ENCODE measurements at places on chromosomes 11 and 22.

- peak; percentile 94 for DNase-seq
Measured at GRCh38 chr22:37933711-37934376, 19.6 kb downstream of the C22orf23 start.

GRCh38 chr11:92979176-92979575 lies 9.7 kb downstream of the MTNR1B start:
- no peak for DNase-seq

GRCh38 chr11:34250211-34250610 lies 107.6 kb downstream of the ABTB2 start:
- no peak for DNase-seq

- DNase-seq = no peak
Measured at GRCh38 chr22:32334660-32335365, 22.9 kb upstream of the RFPL3 start.

- peak; percentile 35 for DNase-seq
Measured at GRCh38 chr11:102846292-102846691, 2.9 kb upstream of the MMP3 start.

- no peak for DNase-seq
Measured at GRCh38 chr11:103210543-103210942, 101.3 kb downstream of the DYNC2H1 start.

GRCh38 chr22:41916745-41917358 lies 2.0 kb upstream of the SHISA8 start:
- DNase-seq = no peak

DNA sequence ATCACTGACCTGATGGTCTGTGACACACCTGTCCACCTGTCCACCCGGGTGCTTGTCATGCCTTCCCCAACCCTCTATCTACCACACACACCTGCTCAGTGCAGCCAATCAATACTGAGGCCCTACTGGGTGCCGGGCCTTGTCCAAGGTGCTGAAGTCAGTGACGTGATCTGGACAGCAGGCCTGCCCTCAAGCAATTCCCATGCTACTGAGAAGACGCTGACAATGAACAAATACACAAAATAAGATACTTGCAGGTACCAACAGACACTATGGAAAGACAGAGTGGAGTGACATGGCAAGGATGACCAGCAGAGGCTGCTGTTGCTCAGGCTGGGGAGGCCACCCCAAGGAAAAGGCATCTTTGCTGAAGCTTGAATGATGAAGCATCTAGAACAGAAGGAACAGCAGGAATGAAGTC lies 21.2 kb downstream of the PLAAT3 start:
- DNase-seq = no peak

GRCh38 chr11:3223932-3224381 lies 5.3 kb upstream of the MRGPRG start:
- no peak for DNase-seq

- peak; percentile 71 for DNase-seq
Measured at GRCh38 chr22:46119729-46120419, 30.5 kb upstream of the PPARA start.

- no peak for DNase-seq
Measured at GRCh38 chr11:15865212-15865987, 490.9 kb downstream of the SOX6 start.

DNA sequence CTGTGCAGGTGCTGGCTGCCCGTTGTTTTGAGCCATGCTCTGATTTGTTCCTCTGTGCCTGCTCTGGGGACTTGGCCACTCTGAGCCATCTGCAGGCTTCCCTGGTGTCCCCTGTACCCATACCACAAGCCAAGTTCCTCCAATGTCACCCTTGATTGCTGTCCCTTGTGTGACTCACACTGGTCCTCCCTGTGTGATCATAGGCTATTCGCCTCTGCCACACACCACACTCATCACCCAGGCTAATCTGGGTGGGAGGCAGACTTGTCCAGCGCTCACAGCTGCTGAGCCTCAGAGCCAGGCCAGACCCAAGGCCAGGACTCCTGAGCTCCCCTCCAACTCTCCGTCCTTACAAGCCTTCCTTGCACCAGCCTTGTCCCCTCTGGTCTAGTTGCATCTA lies 31.7 kb downstream of the IGF2 start:
- DNase-seq = no peak

DNA sequence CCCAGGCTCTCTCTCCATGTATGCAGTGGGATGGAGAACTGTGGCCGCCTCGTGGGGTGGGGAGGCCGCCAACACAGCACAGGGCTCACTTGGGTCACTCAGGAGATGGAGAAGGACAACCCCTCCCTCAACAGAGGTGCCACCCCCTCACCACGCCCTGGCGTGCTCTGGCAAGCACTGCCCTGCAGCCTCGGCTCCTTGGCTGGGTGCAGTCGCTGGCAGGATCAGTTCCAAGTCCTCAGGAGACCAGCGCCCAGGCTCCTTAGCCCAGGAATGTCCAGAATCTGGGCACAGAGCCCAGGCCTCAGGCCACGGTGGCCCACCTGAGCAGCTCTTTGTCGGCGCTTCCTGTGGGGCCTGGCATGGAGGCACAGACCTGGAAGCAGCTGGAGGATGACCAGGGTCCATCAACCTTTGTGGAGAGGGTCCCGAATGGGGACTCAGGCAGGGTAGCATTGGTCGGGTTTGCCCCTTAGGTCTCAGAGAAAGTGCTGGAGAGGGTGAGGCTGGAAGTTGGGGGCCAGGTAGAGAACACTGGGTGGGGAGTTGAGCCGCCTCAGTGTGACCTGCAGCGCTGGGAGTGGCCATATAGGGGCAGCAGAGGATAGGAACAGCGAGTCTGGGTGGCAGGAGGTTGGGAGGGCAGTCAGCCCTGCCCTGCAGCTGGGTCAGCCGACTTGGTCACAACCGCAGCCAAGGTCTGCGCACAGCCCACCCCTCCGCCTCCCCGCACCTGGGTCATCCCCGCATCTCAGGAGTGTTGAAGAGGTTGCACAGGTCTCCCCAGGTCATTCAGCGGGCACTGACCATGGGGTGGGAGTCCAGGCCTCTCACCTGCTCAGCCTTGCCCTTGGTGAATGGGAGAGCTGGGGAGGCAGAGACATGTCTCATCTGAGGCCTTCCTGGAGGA lies 8.2 kb downstream of the SUSD2 start:
- peak; percentile 70 for DNase-seq

DNA sequence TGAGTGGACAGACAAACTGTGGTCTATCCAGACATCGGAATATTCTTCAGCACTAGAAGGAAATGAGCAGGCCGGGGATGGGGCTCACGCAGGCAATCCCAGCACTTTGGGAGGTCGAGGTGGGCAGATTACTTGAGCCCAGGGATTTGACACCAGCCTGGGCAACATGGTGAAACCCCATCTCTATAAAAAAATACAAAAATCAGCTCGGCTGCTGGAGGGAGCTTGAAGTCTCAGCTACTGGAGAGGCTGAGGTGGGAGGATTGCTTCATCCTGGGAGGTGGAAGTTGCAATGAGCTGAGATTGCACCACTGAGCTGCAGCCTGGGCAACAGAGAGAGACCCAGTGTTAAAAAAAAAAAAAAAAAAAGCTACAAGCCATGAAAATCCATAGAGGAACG lies 8.0 kb upstream of the CTSD start:
- no peak for DNase-seq

GRCh38 chr22:33896154-33896553 lies 24.1 kb downstream of the LARGE1 start:
- no peak for DNase-seq
